ENCODE measurements at places on chromosomes 6 and 20. TPM values are rescaled to one million over a fixed set of nuclear protein-coding genes. Genes with fewer than 3 reads are reported as not detected.

DNA sequence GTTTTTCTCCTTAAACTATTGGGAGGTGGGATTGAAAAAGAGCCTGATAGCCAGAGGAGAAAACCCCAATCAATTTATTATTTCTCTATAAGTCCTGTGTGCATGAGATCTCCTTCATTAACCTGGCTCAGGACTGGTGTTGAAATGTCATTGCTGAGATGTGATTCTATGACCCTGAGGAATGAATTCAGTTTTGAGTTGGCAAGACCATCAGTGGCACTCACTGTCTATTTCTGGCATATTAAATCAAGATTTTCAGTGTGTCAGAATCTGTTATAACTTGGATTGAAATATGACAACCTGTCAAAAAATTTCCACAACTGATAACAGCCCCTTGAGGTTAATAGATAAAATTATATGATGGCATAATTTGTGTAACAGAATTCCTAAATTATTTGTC is 431.1 kb downstream of the TFAP2B start:
- DNase-seq: no peak

DNA sequence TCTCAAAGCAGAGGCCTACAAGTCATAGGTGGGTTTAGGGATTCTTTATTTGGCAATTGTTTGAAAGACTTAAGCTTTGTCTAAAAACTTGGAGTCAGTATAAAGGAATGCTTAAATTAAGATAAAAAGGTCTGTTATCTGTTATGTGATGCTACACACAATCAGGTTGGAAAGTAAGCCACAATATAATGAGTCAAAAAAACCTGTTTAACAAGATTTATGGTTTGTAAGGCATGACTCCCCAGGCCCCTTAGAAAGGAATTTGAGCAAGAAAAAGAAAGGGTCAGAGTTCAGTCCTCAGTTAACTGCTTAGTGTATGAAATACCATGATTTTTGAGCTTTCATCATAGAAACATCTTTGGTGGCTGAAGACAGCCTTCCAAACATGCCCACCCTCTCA is 66.8 kb upstream of the HMGN3 start:
- DNase-seq: no peak

DNA sequence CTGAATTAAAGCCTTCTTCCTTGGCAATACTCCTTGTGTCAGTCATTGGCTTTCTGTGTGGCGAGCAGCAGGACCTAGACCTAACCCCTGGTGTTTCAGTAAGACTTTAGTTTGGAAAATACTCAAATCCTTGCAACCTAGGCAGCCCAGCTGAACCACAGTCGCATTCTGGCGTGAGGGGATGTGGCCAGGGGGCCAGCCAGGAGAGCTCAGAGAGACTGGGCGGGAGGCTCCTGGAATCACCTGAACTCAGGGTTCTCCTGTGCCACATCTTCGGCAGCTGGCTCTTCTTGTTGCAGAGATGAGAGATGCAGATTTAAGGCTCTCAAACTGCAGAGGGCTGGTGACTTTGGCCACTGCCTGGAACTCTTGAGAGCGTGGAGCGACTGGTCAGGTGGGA is 102.7 kb downstream of the SYNDIG1 start:
- no peak for DNase-seq

MYCT1 gene
- total RNA-seq: 0.29 TPM

- no peak for DNase-seq
Observed at GRCh38 chr6:89139509-89140346, 6.1 kb upstream of the PM20D2 start.

DNA sequence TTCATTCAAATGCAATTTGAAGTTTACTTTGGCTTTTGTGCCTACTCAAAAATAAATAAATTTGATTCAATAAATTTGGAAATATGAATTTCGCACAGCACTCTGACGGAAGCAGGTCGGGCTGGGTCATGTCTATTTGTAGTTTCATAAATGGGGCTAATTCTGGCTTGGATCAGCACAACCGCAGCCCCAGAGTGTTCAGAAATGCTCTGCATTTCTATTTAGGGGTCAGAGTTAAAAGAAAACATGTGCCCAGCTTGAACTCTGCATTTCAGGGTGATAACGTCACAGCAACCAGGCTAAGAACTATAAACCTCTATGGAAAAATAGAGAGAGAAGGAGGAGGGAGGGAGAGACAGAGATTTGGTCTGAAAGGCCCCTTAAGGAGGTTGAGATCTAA is 480.9 kb upstream of the NOX3 start:
- DNase-seq: no peak

- DNase-seq: peak; percentile 36
Observed at GRCh38 chr6:69090132-69090531, 455.1 kb downstream of the ADGRB3 start.

WFDC10B gene
- not detected for total RNA-seq

SPEF1 gene
- total RNA-seq: not detected

CYP39A1 gene
- 4.3 TPM for total RNA-seq

PLG gene
- total RNA-seq: not detected

SLC26A8 gene
- under 0.01 TPM for total RNA-seq

CNR1 gene
- total RNA-seq: not detected

PROKR2 gene
- not detected for total RNA-seq

GRCh38 chr6:166007349-166008263 is 160.0 kb downstream of the TBXT start:
- peak; percentile 77 for DNase-seq

DNA sequence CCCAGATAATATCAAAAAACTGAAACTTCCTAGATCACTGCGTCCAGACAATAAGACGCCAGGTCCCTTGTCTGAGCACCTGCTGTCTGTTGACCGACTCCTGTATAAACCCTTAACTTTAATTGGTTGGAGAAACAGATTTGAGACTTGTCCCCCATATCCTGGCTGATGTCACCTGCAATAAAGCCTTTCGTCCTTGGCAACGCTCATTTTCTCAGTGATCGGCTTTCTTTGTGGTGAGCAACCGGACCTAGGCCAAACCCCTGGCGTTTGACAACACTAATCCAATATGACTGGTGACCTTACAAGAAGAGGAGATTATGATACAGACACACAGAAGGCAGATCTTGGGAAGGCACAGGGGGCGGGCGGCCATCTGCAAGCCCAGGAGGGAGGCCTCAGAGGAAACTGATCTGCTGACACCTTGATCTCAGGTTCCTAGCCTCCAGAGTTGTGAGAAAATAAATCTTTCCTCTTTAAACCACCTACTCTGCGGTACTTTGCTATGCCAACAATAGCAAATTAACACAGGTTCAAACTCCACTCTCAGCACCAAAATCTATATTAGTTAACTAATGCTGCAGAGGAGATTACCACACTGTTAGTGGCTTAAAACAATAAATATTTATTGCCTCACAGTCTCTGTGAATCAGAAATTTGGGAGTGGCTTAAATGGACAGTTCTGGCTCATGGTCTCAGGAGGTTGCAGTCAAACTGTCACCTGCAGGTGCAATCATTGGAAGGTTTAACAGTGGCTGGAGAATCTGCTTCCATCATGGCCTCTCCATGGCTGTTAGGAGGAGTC is 178.7 kb downstream of the OTOR start:
- DNase-seq: no peak

All from osteoblast (primary cell).